ENCODE measurements at places on chromosomes 5 and 9.
A peak's percentile ranks its signal among the peaks of the same experiment; 100 is the strongest.

DNA sequence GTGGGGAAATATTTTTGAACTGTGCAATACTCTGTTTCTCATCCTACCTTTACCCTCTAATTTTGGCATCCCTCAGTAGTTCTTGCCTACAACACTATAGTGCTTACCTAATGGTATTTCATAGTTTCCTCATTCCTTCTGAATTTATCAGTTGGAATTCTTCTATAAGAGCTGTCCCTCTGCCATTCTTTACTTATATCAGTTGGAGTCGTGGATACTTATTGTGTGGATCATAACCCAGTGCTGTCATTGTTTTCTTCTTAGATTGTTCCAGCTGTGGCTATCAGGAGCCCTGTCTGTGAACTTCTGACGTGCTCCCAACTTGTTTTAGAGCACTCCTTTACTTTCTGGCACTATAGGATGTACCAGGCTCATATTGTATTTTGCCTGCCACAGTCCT, 146.1 kb upstream of the OTULINL start:
- DNase-seq, result no peak

DNA sequence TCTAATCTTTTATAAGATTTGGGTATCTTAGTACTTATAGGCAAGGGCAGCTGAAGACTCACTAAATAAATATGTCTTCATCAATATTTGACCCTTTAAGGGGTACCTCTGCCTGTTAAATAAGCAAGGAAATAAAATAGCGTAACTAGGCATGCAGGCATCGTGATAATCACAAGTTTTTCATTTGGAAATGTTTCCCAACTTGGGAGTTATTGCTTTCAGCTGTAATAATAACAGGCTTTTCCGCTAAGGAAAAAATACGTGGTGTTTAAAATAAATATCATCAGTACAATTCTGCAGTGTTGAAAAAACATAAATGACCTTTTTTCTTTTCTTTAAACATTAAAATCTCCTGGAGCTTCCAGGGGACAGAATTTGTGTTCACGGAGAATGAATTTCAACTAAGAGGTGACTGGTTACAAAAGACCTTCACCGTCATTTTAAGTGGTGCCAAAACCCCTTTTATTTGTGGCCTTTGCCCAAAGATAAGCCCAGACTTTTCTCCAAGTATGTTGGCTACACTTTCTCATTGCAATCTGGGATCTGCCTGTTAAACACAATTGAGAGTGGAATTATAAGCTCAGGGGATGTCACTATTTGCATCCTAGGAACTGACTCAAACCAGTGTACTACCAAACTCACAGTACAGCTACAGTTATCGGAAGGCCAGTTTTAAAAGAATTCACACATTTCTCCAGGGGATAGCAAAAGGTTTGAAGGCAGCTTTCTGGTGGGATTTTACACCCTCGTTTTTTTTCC, 218.6 kb downstream of the FBXL7 start:
- DNase-seq, result no peak

DNA sequence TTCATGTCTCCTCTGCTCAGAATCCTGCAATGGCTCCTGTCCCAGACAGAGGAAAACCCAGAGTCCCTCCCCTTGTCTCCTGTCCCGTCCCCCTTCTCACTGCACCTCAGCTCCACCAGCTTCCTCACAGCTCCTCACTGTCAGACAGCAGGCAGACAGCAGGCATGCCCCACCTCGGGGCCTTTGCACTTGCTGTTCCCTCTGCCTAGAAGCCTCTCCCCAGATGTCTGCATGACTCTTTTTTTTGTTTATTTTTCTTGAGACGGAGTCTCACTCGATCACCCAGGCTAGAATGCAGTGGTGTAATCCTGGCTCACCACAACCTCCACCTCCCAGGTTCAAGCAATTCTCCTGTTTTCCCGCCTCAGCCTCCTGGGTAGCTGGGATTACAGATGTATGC, 8.8 kb upstream of the SLC6A7 start:
- no peak for DNase-seq

DNA sequence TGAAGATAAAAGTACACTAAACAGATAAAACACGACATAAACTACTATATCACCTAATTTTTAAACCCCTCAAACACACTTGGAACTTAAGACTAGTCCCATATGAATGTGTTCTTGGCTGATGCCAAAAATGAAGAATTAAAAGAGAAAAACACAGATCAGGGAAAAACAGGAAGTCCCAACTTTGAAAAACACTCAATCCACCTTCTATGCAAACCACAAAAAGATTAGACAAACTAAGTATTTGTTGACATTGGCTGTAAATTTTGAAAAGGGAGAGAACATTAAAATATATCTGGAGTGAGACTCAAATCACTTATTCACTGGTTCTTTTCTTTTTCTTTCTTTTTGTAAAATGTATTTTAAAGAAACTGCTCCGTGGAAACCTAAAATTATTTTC, 81.4 kb downstream of the ANKH start:
- DNase-seq, result peak; percentile 49

- DNase-seq, result no peak
These were observed 1.3 kb downstream of the MACIR start for GRCh38 chr5:103259705-103260355.

DNA sequence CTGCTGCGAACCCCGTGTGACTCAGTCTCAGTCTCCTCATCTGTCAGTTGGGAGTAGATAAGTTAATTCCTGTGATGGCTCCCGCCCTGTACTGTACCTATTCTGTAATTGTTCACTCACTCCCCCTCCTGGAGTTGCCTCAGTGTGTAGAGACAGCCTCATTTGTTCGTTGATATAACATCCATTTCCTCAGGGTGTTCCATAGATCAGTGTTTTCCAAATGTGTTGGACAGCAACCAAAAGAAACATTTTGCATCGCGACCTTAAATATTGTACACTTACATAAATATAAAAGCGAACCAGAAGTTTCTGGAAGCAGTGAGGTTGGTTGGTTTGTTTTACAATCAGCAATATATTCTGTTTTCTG, 698 bp downstream of the NFX1 start:
- no peak for DNase-seq

DNA sequence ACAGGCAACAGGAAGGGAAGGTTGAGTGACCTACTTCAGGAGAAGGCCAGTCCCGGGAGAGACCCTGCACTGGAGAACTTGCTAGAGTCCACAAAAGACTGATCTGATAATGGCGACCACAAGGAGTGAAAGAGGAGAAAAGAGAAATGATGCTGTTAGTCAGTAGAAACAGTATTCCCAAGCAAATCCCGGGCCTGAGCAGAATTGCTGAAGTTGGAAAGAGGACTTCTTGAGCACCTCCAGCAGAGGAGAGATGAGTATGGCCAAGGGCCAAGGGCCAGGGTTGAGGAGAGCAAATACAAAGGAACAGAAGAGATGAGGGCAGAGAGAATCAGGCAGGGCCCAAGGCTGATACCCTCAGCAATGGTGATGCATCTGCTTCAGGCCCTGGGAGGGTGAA, 392.2 kb downstream of the EBF1 start:
- DNase-seq, result no peak

GRCh38 chr9:6219040-6219439, 3.4 kb downstream of the IL33 start:
- DNase-seq, result no peak

- peak; percentile 87 for DNase-seq
These were observed 53.7 kb downstream of the LHFPL2 start for GRCh38 chr5:78594610-78595457.

GRCh38 chr9:28888806-28889205, 1315.5 kb upstream of the C9orf72 start:
- DNase-seq, result no peak

DNA sequence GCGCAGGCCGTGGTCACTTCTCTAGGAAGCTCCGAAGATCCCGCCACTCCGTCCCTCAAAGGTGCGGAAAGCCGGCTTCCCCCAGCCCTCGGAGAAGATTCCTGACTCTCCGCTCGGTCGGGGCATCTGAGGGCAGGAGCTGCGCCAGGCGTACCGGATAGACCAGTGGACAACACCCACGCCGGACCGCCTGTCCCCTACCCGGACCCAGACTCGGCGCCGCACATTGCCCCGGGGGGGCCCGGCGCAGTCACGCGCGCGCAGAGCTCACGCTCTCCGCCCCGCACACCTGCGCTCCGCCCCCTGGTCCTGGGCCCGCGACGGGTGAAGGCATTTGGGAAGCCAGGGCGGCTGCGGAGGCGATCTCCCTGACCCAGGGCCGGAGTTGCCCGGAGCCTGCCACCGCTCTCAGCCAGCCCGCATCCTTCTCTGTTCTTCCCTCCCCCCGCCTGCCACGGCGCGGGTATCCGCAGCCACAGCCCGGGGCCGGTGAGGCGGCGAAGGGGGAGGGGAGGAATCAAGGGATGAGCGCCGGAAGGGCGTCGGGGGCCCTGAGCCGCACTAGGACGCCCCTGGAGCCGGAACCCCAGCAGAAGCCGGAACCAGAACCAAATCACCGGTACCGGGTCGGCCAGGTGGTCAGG, 448 bp downstream of the RELL2 start:
- no peak for DNase-seq

DNA sequence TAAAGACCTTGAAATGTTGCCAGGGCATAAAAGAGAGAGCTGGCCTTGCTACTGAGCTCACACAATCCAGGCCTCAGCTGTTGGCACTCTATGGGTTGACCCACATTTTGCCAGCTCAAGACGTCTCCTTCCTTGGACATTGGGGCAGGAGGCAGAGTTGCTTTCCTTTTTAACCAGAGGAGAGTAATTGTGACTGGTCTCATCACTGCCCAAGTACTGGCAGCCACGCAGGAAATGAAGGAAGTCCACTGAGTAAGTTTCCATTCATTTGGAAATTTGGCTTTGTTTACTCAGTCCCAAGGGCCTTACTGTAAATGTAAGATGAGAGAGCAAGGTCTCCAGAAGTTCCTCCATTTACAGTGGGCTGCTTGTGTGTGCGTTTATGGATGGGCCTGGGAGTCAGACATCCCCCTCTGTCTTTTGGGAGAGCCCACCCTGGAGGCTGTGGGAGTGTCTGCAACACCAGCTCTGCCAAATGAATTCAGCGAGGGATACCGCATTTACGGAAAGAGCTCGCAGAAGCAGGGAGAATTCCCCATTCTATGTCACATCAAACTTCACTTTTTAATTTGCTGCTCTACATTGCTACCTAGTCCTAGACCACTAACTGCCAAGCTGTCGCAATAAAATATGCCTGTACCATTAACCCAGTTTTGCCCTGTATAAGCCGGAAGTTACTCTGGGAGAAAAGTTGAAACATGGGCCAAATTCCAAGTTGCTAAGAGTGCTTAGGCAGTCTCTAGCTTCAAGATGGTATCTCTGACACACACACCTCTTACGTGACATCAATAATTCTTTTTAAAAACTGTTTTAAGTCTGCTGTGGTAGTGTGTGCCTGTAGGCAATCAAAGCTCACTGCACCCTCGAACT, 24.5 kb upstream of the PDZD2 start:
- no peak for DNase-seq
